Activated CD4-positive, alpha-beta T cell treated with anti-CD3 and anti-CD28 coated beads for 1 hour (primary cell): ENCODE measurements at places on chromosomes 11 and 22.

- no peak for DNase-seq
These were observed 2.7 kb upstream of the RTN4RL2 start for GRCh38 chr11:57457643-57458023.

DNA sequence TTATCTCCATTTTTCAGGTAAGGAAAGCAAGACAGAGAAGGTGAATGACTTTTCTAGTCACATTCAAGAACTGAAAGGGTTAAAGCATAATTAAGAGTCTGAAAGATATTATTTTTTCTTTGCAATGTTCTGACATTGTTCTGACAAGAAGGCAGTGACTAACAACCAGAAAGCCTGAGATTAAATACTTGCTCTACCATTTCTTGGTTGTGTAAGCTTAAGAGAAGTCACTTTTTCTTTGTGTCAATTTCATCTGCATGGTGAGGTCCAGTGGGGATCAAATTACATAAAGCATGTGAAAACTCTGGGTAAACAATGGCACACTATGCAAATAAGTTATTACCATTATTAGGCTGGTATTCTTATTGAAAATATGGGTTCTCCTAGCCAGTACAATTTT, 73.7 kb downstream of the PHF21A start:
- DNase-seq: no peak

GRCh38 chr11:35237860-35238715, 99.1 kb downstream of the CD44 start:
- no peak for DNase-seq

- no peak for DNase-seq
These were observed 4.8 kb downstream of the ATG16L2 start for GRCh38 chr11:72818971-72819370.

GRCh38 chr22:47610764-47611163, 848.3 kb downstream of the TBC1D22A start:
- DNase-seq: no peak

DNA sequence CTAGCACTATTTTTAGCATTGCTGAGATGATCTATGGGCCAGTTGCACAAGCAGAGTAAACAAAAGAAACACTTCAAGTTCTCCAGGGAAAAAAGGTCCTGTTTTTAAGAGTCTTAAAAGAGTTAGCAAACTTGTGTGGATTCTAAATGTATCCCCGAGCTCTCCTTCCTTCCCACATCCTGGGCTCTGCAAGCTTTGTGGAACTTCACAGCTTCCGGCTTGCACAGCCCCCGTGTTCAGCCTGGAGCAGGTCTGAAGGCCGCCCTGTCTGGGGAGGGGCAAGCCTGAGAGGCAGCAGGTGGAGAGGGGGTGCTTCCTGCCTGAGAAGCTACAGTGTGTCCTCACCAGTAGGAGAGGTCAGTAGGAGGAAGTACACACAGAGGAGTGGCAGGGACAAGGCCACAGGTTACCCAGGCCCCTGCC, 35.1 kb upstream of the SUSD2 start:
- DNase-seq: no peak

DNA sequence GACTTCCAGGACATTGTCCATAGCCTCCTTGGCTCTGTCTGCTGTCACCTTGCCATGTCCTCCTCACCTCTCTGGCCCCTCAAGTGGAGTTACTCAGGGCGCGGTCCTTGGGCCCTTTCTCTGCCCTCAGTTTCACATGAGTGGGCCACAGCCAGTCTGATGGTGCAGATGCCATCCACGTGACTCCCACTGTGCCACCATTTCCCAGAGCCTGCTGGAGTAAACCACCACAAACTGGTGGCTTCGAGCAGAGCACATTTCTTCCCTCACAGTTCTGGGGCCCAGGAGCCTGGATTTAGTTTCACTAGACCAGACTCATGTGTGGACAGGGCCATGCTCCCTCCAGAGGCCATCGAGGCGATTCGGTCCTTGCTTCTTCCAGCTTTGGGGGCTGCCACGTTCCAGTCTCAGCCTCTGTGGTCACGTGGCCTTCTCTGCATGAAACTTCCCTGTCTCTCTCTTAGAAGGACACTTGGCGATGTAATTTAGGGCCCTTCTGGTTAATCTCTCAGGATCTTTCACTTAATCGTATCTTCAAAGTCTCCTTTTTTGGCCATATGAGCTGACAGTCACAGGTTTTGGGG, 14.6 kb downstream of the SMARCB1 start:
- no peak for DNase-seq

DNA sequence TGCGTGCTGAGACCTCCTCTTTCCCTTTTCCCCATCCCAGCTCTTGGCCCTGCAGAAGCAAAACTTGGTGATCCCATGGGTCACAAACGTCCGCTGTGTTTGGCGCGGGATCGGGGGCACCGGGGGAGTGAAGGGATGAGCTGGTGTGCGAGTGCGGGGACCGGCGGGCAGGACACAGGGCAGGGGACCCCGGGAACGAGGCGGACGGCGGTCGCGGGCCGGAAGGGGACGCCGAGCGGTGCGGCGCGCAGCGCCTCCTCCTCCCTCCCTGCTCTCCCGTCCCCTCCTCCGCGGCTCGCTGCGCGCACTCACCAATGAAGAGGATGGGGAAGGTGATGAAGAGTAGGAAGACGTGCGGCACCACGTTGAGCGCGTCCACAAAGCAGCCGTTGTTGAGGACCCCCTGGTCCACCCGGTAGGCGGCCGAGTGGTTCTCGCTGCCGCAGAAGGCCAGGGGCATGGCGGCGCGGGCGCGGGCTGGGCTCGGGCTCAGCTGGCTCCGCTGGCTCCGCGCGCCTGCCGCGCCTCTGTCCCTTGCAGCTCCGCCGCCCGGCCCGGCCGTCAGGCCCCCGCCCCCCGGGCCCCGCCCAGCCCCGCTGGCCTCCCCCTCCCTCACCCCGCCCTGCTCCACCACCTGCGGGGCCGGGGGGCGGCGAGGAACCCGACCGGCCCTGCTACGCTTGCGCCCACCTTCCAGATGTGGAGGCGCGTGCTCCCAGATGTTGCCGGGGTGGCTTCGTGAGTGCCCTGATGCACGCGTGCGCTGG, at the start of gene ABCC8:
Gene ABCC8 (minus strand): TSS at position 529 of the 767 bp plus-strand sequence. CDS start 69 bp downstream, at position 460.
- DNase-seq: no peak

DNA sequence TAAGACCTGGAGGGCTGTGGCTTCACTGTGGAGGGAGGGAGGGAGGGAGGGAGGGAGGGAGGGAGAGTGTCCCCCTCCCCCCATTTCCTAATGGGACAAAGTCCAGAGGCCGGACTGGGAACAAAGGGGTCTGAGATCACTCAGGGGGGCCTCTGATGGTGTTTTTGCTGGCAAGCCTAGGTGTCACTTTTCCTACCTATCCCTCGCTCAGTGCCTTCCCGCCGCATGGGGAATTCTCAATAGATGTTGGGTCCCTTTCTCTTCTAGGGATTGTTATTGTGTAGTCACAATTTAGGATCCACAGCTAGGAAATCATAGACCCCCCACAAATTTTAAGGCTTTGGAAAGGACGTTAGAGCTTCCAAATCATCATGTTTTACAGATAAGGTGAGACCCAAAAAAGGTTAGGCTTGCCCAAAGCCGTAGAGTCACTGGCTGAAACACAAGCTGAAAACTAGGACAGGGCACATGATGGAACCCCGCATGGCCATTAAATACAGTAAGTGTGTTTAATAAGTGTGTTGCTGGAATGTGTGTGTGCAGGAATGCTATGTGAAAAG, 4.8 kb upstream of the FTH1 start:
- DNase-seq: no peak

- DNase-seq: no peak
These were observed 195.4 kb upstream of the ARHGAP20 start for GRCh38 chr11:110907629-110908028.

GRCh38 chr11:79094616-79095015, 346.2 kb downstream of the TENM4 start:
- no peak for DNase-seq

DNA sequence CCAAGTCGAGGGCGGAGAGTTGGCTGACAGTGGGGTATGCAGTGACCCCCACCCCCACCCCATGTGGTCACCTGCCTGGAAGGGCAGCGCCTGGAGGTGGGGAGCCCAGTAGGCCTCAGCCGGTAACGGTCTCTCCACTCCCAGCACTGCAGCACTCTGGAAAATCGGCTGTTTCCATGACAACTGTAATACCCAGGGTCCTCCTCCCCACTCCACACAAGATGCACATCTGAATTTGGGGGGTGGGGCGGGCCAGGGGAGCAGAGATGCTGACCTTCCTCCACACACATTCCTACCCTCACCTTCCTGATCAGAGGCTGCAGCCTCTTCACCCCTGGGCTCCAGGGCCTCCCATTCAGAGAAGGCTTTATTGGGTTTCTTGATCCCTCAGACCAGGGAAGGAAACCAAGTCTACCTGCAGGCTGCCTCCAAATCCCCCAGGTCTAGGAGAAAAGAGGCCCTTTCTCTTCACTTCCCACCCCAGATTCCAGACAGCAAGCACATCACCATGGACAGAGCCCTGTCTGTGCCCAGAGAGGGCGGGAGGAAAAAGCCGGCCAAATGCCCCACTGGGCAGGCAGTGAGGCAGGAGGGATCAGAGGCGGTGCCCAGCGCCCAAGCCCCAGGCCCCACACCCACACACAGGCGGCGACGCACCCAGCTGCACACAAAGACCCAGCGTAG, 46.5 kb downstream of the SLC22A12 start:
- DNase-seq: no peak

GRCh38 chr11:102883141-102883540, 8.4 kb upstream of the MMP12 start:
- DNase-seq: no peak
